Sciatic nerve (tissue), 2 donors: ENCODE measurements at places on chromosomes 2 and 18. TPM values are rescaled to one million over a fixed set of nuclear protein-coding genes. Genes with fewer than 3 reads are reported as not detected.

Gene DSC2
- 7.4 TPM for total RNA-seq

Gene SLC40A1
- 48.6 TPM for total RNA-seq

DNA sequence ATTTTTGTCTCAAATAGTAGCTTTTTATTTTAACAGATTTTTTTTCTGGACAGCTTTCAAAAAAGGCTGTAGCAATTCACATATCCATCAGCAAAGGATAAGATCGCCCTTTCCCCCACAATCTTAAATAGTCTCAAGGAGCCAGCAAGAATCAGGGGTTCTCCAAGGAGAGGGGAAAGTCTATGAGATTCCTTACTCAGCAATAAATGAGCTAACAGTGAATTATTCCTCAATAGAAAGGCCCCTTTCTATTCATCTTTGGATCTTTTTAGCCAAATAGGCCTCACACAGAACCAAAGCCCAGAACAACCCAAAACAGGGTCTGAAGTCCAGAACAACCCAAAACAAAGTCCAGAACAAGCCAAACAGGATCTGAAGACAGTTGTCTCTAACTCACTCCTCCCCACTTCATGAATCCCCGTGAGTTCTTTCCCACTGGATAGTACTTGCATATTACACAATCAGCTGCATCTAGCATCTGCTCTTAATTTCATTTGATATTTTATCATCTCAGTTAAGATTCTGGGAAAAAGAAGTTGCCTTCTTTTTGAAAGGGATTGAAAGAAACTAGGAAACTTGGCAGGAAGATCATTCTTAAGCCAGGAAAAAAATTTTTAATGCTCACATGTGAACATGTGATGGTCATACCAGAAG is 3.4 kb upstream of the DHRS9 start:
- DNase-seq, result no peak

GRCh38 chr2:8581234-8581561 is 100.7 kb upstream of the ID2 start:
- DNase-seq, result no peak

DNA sequence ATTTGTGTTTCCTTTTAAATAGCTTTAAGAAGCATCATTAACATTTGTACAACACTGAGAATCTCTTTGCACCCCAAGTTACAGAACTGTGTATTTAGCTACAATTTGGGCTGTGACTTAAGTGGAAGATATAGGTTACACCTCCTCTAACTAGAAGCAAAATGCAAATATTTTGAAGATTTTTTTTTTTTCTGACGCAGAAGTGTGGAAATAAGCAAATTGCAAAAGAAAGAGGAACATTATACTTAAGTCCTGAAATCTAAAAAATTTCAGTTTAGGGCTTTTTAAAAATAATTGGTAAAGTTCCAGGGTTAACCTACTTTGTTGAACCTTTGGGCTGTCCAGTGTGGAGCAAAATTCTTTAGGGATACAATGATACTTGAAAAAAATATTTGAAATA is 41.4 kb upstream of the RBMS1 start:
- no peak for DNase-seq

DNA sequence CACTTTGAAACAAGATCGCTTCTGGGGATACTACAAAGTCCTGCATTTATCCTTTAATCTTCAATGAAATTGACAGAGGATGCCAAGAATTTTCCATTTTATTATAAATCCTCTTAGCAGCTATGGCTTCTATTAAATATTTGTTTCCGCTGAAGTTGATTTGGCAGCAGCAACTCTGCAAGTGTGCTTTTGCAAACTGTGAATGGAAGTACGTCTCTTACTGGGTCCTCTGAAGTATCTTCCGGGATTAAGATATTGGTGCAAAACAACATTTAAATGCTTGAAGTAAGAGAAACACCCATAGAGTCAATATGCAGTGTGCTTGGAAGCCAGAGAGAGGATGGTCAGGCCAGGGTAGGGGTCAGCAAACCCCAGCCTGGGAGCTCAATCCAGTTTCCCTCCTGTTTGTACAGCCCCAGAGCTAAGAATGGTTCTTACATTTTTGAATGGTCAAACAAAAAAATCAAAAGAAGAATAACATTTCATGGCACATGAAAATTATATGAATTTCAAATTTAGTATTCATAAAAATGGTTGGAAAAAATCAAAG is 13.6 kb downstream of the CCDC68 start:
- DNase-seq, result no peak

Gene TTC31
- 22.6 TPM for total RNA-seq

DNA sequence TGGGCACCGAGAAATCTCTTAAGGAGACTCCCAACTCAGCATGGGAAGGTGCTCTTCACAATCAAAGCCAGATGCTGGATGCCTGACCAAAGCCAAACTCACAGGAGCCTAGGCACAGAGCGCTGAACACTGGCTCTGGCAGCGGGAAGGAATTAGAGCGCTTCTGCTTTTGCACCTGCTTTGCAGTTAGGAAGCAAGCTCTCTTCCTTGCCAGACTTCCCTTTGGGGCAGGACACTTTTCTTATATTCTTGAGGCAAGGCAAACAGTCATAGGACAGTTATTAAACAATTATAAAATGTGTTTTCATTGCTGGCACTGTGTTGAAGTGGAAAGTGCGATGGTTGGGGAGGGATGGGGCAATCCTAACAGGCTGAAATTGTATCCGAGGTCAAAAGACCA is 79.6 kb upstream of the DNMT3A start:
- DNase-seq, result no peak

GRCh38 chr2:183671233-183671632 is 547.0 kb downstream of the NUP35 start:
- DNase-seq, result no peak

GRCh38 chr2:118241128-118241527 is 152.9 kb downstream of the INSIG2 start:
- DNase-seq, result no peak
